ENCODE measurements at places on chromosomes 16 and 17.
A peak's percentile ranks its signal among the peaks of the same experiment; 100 is the strongest.

DNA sequence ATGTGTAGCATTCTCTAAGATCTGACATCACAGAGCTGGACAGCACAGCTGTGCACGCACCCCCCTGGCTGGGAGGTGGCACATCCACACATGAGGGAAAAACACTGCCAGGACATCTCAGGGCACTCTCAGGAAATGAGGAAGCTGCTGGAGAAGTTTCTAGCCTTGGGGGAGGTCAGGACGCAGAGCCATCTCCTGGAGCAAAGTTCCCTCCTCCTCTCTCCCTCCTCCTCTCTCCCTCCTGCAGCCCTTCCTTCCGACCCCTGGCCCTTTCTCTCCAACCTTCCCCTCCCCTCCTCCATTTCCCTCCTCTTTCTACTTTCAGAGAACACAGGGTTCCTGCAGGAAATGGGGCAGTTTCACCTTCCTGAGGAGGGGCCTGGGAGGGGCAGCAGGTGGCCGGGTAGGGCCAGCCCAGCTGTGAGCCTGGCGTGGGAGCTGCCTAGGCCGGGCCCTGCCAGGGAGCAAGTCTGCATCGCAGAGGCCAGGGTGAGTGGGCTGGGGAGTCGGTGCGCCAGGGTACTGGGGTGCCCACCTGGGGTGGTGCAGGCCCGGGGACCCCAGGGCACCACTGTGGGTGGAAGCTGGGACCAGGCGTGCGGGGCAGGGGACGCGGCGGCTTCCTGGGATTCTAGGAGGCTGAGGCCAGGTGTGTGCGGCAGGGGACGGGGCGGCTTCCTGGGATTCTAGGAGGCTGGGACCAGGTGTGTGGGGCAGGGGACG, at the start of gene DPEP1:
Gene DPEP1 (plus strand): TSS at position 412 of the 723 bp plus-strand sequence. CDS start 16,769 bp downstream, outside the sequence.
- no peak for DNase-seq

DNA sequence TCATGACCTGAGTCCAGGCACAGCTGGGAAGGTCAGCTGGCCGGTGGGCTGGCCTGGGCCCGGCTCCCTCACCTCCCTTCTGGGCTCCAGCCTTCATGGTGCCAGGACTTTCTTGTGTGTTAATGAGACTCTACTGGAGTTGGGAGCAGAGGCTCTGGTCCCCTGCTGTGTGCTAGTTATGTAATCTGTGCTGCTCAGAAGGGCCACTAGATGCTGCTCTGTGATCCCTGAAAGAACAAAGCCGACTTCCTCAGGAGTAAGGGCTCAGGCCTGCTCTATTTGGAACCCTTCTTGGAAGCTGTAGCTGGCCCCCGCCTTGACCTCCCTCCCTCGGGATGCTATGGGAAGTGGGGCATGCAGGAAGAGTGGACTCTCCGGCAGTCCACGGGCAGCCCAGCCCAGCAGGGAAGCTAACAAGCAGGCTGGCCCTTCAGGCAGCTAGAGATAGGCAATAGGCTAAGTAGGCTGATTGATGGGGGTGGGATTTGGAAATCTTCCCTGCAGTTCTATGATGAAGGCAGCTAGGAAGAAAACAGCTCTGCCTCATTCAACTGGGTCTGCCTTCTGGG, 3.3 kb upstream of the CDK5R1 start:
- DNase-seq, result peak; percentile 74

GRCh38 chr16:56289862-56290261, 98.6 kb downstream of the GNAO1 start:
- no peak for DNase-seq

DNA sequence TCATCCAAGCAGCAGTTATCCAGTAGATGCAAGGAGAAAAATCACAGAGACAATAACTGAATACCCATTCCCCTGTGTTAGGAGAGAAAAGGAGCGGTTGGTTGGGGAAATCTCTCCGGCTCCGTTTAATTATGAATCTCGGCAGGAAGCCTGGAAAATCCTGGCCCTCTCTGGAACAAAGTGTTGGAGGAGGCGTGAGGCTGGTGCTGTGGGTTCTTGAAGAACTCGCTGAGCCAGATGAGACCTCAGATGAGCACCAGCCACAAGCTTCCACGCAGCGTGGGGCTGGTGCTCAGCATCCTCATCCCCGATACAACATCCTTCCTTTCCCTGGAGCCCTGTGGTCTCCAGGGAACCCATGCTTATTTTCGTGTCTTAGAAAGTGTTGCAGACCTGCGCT, 39.7 kb downstream of the CACNG4 start:
- no peak for DNase-seq

GRCh38 chr16:89954462-89954861, 5.9 kb downstream of the DEF8 start:
- DNase-seq, result no peak

GRCh38 chr17:79651266-79651665, 40.4 kb upstream of the RBFOX3 start:
- DNase-seq, result no peak

DNA sequence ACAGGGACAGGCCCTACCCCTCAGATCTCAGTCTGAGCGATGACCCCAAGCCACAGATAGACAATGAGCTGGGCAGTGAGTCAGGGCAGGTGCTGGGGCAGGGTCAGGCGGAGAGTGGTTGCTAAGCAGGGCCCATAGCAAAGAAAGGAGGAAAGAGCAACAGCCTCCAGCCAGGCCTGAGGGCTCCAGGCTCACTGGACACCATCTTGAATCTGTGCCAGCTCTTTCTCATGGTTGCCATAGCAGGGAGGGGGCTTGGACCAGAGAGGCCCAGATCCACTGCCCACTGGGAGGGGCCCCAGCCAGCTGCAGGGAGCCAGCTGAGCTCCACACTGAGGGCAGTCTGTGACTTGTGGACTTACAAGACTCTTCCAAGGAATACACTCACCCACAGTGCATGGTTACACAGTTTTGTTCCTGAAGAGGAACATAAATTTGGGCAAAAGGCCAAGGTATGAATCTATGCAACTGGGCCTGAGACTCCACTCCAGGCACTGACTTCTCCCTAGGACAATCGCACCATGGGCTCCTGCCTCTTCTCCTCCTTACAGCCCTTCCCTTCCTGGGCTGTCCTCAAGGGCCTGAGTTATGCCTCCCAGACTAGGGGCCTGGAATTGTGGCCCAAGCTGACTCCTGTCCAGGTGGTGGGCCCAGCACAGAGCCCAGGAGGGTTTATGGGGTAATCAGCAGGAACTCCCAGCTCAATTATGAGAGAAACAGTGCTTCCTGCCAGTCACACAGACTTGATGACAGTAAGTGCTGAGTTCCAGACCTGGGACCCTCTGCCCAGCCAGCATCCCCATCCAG, 59.9 kb downstream of the BEAN1 start:
- no peak for DNase-seq

- peak; percentile 29 for DNase-seq
Measured at GRCh38 chr16:57091200-57091974, 996 bp upstream of the CPNE2 start.

GRCh38 chr16:84153660-84154214, 8.6 kb downstream of the DNAAF1 start:
- no peak for DNase-seq

DNA sequence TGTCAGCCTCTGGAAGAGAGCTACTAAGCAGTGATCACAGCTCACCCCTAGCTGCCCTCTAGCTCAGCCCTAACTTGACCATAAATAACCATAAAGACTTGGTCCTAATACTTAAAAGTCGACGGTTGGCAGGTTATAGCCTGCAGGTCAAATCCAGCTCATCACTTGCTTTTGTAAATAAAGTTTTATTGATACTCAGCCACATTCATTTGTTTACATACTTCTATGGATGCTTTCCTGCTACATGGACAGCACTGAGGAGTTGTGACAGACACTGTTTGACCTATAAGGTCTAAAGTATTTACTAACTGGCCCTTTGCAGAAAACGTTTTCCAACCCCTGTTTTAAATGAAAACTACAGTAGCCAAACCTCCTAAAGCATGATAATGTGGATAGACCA, 151.6 kb upstream of the ASIC2 start:
- no peak for DNase-seq

- no peak for DNase-seq
Measured at GRCh38 chr17:29007456-29007855, 1.6 kb upstream of the SEZ6 start.

- DNase-seq, result peak; percentile 56
Measured at GRCh38 chr17:49494986-49495841, at the start of gene NGFR. Gene NGFR (plus strand): TSS chr17:49495293. CDS start chr17:49495418, 125 bp downstream.

DNA sequence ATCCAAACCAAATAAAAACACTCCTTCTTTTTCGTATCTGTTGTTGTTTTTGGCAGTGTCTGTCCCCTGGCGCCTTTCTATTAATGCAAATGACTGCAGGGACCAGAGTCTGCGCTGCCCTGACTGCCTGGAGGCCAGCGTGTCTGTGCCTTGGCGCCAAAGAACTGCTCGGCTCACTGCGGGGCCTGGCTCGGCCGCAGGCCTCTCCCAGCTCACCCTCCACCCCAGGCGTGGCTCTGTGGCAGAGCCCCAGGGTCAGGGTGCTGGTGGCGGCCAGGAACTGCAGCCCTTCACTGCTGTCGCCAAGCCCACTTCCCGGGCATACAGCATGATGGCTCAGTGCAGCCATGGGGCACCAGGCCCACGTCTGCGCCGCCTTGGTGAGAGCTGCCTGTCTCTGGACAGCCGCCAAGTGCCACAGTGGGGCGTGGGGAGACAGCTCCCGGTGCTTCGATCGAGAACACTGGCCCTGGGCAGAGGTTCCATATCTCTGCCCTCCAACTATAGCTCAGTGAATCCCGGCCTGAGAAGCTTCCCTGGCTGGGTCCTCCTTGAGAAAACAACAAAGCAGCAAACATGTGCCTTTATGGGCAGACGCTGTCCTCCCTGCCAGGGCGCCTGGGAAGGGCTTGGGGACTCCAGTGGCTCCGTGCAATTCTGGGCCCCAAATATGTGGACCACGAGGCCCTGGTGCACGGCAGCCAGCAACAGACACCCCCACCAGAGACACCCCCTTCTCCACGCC, 11.1 kb downstream of the CANT1 start:
- DNase-seq, result no peak

DNA sequence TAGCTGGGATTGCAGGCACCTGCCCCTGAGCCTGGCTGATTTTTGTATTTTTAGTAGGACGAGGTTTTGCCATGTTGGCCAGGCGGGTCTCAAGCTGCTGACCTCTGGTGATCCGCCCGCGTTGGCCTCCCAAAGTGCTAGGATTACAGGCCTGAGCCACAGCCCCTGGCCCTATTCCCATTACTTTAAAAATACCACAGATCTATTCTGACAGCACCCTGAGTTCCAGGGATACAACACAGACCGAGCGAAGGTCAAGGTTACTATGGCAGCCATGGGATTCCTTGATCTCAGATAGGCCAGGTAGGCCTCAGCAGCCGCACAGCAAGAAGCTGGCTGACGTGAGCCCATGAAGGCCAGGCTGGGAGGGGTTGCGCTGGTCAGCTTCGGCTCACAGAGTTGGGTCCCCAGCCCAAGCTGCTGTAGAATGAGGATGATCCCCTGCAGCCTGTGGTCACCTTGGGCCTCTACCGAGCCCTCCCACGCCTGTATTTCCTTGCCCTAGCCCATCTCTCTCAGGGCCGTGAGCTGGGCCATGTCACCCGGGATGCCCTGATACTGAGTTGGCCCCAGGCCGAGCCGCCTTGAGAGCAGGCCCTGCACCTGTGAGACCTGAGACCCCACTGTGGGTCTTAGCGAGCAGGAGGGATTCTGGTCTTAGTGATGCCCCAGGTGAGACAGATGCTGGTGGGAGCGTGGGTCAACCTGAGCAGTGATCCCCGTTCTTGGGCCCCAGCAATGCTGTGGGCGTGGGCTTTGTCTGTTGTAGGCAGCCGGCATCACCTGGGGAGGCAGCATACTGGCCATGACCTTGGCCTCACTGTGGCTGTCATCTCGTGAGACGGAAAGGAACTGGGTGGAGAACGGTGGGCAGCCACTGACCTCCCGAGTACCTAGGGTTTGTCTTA, 16.9 kb upstream of the RNF213 start:
- no peak for DNase-seq

- DNase-seq, result peak; percentile 79
Measured at GRCh38 chr16:67170168-67170948, at the start of gene NOL3. Gene NOL3 (plus strand): TSS chr16:67170538.

- DNase-seq, result no peak
Measured at GRCh38 chr17:4998027-4998731, 429 bp downstream of the KIF1C start.

DNA sequence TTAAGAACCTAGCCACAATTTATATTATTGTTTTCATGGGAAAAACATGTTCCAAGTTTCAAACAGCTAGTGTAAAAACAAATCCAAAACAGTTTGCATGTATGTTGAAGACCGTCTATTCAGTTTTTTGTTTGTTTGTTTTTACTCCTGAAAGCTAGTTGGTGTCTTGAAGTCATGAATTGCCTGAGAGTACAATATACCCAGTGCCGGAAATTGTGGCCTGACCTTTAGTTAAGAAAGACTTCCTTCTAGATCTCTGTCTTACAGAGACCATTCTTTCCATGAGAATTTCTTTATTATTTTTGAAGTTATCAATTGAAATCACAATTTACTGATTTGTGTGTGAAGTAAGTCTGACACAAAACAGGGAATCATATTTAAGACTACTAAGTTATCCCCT, 474.8 kb downstream of the KCNJ2 start:
- no peak for DNase-seq

DNA sequence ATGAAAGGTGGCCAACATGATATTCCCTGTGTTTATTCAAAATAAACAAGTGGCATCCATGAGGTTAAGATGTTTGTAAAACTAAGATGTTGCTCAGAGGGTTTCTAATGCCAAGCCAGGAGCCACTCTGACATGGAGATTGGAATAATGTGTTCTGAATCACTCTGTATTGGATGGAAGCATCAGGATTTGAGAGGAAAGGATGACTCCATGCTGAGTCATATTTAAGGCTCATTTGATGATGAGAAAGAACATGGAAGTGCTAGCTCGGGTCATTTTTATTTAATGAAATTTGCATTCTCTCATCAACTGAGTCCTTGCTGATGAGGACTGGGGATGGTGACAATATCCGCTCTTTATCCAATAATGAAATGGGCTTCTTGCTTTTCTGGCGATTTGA, 6.2 kb downstream of the VAT1L start:
- no peak for DNase-seq

DNA sequence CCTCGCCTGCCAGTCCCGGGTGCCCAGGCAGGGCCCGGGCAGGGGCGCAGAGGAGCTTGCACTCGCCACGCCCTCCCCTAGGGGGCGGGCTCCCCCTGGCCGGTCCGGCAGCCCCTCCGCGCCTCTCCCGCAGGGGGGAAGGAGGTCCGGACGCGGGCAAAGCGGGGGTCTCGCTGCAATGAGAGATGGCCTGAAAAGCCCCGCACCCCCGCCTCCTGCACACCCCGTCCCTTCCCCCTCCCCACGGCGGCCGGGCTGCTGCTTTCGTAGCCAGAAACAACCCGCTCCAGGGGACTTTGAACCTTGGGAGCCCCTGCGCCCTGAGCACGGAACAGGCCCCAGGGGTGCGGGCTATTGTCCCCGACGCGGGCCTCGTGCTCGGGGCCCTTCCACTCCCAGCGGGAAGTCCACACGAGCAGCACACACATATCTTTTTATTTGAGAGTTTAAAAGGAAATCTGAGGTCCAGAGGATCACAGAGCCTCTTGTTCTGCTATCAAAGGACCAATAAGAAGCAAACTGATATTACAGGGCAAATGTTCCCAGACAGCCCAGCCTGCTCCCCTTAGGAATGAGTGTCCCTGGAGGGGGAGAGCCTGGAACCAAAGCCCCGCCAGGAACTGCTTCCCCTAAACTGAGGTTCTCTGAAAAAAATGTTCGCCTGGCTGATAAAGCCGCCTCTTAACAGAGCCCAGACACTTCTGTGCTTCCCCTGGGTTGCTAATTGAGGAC, 5.8 kb upstream of the CBX4 start:
- peak; percentile 71 for DNase-seq

Data from NCI-H1436 (cell line).